ENCODE measurements at places on chromosomes 16 and 17.

- no peak for DNase-seq
Measured at GRCh38 chr17:80499961-80500665, 23.7 kb upstream of the NPTX1 start.

DNA sequence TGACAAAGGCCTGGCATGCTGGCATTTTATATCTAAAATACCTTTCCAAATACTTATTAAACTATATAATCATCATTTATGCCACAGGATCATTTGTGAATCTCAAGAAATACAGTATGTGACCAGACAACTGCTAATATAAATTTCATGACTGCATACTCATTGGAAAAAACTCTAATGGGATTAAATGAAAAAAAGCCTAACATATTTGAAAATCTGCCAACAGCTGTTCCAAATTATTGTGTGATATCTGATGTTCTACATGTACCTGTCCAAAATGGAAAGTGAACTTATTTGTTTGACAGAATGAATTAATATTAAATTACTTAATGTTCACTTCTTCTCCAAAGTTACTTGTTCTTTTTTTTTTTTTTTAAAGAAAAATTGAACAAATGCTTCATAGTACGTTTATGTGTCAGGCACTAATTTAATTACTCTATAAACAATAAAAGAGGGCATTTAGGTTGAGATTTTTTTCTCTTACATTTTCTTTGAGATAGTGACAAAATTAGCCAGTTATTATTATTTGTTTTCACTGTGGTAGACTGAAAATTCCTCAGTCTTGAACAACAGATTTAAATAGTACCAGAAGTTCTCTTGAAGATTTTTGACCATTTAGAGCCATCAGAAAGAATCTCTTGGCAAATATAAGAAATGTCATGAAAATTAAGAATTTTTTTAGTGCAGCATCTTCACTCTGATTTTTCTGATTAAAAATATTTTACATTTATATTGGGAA, 114.0 kb downstream of the FTO start:
- no peak for DNase-seq

DNA sequence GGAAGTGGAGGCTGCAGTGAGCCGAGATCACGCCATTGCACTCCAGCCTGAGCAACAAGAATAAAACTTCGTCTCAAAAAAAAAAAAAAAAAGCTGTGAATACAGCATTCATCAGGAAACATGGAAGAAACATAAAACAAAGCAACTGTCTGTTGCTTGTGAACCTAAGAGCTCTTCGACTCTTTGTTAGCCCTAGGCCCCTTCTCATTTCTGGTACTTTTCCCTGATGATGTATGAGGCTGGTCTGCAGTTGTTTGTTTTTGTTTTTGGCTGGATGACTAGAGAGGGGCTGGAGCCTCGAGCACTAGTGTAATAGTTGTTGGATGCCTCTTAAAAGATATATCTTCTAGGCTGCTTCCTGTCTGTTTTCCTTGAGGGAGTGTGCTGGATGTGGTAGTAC, 113.5 kb downstream of the MAP2K6 start:
- DNase-seq = no peak

DNA sequence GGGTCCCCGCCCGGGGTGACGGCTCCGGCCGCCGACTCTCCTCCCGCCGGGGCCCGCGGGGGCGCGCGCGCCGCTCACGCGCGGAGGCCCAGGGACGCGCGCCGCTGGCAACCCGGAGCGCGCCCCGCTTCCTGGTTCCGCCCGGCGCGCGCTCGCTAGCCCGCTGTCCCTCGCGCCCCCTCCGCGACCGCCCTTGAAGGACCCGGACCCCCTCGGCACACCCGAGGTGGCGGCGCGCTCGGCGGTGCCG, at the start of gene STAT5B:
Gene STAT5B (minus strand): TSS at position 33 of the 250 bp plus-strand sequence. CDS start 44,264 bp downstream, outside the sequence.
- DNase-seq = peak; percentile 70

GRCh38 chr17:2876467-2876866, 80.2 kb downstream of the RAP1GAP2 start:
- no peak for DNase-seq

DNA sequence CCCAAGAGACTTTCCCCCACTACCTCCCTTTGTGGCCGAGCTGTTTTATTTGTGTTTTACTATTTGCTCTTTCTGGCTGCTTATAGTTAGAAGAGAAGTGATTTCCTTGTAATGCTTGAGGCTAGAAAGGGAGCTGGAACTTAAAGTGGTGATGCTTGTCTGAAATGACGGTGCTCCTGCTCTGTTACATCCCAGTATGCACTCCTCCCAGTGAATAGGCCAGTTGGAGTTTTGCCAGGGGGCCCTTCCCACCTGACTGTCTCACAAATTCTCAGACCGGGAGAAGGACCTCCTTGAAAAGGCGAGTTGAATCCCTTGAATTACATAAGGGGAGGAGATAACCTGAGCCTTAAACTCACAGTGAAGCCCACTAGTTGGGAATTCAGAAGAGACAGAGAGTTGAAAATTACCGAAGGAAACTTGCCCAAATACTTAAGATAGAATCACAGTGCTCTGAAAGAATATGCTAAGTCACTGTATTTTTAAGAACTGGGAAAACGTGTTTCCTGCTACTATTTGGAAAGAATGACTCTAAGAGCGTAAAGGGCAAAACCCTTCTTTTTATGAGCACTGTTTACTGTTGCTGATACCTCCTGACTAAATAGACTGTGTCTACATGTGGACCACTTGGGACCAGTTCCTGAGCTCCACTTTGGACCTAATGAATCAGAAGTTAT, 84.7 kb upstream of the CLEC3A start:
- no peak for DNase-seq

- DNase-seq = no peak
Measured at GRCh38 chr17:47621293-47622179, 28.2 kb upstream of the KPNB1 start.

DNA sequence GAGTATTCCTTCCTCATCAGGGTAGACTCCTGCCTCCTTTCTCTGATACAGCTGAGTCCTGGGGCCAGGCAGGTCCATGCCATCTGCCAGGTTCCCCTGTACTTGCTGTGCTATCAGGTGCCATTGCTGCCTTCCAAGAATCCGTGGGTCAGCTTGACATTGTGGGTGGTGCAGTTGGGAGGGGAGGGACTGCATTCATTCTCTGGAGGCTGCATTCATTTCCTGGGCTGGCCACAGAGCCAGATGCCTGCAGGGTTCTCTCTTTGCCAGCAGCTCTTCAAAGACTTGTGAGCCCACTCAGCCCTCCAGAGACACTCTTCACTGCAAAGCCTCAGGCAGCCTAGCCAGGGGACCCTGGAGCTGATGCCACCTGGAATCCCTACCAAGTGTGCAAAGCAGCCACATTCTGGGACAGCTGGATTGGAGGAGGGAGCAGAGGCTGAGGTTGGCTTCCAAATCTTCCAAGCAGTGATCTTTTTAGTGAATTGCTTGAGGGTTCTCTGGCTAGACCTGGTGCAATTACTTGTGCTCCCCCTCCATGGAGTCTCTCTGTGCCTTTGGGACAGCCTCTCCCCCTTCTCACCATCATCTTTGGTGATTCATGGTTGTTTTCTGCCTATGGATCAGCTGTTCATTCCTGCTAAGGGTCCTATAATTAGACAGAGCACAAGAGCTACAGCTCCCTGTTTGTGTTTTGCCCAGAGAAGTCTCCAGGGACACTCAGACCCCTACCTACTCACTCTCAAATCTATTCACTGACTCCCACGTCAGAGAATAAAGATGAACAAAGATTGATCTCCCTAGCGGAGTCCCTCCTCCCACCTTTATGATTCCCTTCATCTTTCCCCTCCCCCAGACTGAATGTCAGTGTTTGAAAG, 20.9 kb downstream of the ANKFN1 start:
- peak; percentile 86 for DNase-seq

- DNase-seq = no peak
Measured at GRCh38 chr17:22267019-22267418, 574.7 kb downstream of the KCNJ18 start.

DNA sequence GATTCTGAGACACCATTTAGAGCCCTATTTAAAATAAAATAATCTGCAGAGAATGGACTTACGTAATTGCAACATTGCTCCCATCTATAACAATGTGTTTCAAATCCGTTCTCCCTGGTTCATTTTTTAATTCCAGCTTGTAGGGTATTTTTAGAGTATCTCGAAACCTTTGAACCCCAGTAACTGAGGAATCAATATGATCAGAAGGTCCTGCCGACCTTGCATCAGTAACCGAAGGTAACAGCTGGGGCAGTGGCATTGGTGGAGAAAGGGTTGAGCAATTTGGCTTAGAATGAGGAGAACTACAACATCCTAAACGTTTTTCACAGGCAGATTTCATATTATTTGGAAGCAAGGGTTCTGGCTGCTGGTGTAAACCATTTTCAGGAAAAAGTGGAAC, 49.3 kb downstream of the N4BP1 start:
- DNase-seq = no peak

GRCh38 chr17:19760746-19761145, 12.6 kb upstream of the ALDH3A1 start:
- DNase-seq = no peak

GRCh38 chr16:30011714-30012504, 1.1 kb upstream of the DOC2A start:
- no peak for DNase-seq

DNA sequence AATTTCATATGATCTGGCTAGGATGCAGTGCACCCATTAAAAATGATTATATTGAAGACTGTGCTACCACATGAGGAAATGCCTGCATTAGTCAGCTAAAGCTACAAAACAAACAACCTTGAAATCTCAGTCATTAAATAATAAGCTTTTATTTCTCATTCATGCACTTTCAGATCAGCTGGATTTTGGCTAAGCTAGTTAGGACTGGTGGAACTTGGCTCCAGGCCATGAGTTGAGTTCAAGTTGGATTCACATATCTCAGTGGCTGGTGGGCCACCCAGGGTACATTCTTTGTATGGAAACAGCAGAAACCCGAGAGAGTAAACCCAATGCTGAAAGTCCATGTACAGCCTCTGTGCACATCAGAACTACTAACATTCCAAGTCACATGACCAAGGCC, 6.4 kb upstream of the SLFN12L start:
- DNase-seq = no peak

DNA sequence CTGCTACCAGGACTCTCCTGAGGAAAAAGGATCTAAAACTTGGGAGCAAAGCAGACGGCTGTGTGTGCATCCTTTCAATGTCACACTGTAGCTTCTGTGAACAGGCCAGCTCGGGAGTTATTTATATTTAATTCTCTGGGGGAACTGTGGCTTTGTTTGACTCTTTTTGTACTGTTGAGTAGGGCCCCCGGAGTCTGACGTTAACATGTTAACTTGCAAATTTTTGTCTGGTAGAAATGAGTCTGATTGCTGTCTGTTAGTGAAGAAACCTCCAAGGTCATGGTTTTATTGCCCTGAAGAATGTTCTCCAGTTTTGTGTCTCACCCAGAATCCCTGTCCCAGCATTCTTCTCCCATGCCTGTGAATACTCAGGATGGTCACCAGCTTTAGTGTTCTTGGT, 14.2 kb upstream of the KCNG4 start:
- no peak for DNase-seq

DNA sequence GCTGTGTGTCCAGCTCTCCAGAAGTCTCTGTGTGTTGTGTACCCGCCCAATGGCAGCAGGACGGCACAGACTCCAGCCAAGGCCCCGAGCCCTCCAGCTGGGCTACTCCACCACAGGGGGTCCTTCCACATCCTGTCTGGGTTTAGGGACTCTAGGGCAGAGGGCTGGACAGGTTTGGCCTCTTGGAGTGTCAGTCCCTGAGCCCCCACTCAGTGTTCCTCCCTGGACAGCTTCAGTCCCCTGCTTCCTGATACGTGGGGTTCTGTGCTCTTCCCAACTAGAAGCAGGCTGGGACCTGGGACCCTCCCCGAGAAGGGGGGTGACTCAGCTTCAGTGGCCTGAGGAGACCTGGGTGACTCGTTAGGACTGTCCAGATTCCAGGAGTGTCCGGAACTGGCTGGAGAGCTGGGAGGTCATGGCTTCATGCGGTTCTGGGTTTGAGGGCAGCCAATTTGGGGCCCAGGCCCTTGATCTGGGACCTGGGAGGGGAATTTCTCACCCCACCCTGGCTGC, 4.2 kb downstream of the CDK3 start:
- no peak for DNase-seq

DNA sequence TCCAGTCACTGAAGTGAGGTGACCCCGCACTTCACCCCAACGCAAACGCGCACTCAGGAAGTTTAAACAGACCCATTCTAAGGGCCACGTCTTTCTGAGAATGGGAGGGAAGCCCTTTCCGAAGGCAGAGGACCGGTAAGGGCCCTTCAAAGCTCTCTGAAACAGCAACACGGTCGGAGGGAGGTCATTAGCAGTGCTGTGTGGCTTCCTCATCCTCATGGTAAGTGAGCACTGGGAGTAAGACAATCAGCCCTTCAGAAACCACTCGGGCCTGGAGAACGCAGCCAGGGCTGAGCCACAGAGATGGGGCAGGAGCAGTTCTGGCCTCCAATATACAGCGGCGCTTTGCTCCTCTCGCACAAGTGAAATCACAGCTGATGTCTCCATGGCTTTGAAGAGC, 23.7 kb downstream of the SRL start:
- DNase-seq = no peak

DNA sequence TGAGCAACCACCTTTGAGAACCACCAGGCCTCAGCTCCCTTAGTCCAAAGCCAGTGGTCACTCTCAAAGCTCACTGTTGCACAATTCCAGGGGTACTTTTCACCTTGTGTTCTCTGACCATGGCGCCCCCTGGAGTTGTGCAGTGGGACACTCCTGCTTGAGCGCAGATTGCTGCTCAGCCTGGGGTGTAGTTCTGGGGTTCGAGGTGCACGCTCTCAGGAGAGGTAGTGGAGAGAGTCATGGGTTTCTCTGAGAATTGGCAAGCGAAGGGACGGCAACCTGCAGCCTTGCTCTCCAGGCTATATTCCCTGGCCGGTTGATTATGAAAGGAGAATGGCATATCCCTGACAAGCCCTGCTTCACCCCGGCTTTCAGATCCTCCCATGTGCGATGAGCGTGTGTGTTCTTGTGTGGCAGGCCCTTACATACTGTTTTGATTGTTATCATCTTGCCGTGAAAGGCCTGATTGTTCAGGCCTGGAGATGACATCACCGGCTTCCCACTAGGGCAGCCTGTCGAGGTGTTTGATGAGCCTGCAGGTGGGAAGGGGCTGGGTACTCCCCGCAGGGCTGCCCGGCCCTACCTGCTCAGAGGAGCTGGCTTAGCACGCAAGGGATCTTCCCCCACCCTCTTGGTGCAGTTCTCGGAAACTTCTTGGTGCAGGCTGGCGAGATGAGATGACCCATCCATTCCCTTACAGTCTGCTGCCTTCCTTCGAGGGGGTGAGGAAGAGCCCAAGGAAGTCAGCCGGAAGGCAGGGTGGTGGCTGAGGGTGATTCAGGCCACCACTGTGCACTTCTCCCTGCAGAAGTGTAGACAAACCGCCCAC, 431.2 kb downstream of the SLC39A11 start:
- DNase-seq = no peak

- DNase-seq = no peak
Measured at GRCh38 chr16:17269439-17269838, 201.3 kb downstream of the XYLT1 start.

DNA sequence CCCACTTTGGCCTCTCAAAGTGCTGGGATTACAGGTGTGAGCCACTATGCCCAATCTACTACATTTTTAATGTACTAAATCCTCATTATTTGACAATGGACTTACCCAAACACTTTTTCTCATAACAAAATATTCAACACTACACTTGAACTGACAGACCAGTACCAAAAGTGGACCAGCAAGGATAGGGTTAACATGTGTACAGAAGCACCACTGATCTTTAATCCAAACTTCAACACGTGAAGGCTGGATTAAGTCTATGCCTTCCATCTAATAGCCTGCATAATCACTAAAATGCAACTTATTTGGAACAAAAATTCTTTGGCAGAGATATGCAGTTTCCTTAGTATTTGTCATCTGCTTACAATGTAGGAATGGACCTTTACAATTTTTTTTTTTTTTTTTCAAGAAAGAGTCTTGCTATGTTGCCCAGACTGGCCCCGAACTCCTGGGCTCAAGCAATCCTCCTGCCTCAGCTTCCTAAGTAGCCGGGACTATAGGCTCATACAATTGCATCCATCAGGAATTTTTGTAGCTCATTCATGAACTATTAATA, 60.0 kb upstream of the BCAR1 start:
- no peak for DNase-seq

All from DND-41 (cell line).